Mesangial cell (primary cell): ENCODE measurements at places on chromosomes 3 and 15. TPM values are rescaled to one million over a fixed set of nuclear protein-coding genes. Genes with fewer than 3 reads are reported as not detected.

The GRK7 gene
- not detected in 2 replicates for total RNA-seq

The GP5 gene
- under 0.01 and 0.16 TPM in 2 replicates for total RNA-seq

The SLCO3A1 gene
- 3.4 and 4.1 TPM in 2 replicates for total RNA-seq

The ZNF80 gene
- total RNA-seq = not detected in 2 replicates

The PCOLCE2 gene
- 1.0 and 2.9 TPM in 2 replicates for total RNA-seq

The LINGO1 gene
- 0.16 and 0.76 TPM in 2 replicates for total RNA-seq

The TWF2 gene
- total RNA-seq = 141 and 180 TPM in 2 replicates
